Activated T-cell treated with anti-CD3 and anti-CD28 coated beads for 1 hour (primary cell): ENCODE measurements at places on chromosomes 16 and 17.
A peak's percentile ranks its signal among the peaks of the same experiment; 100 is the strongest.

DNA sequence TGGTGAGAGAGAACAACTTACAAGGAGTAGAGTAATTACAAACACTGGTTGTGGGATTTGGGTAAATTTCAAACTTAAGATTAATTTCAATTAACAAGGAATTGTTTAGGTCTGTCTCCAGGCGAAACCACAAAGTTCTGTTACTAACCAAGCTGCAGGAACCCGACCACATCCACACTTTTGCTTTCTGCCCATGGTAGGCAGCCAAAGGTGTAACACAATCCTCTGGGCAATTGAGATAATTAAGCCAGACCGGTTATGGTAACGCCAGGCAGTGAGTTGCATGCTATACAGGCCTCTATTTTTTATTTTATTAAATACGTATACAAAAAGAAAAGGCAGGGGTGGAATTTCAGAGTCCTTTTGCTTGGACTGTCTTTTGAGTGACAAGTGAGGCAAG is 12.0 kb downstream of the KCNJ2 start:
- no peak for DNase-seq

DNA sequence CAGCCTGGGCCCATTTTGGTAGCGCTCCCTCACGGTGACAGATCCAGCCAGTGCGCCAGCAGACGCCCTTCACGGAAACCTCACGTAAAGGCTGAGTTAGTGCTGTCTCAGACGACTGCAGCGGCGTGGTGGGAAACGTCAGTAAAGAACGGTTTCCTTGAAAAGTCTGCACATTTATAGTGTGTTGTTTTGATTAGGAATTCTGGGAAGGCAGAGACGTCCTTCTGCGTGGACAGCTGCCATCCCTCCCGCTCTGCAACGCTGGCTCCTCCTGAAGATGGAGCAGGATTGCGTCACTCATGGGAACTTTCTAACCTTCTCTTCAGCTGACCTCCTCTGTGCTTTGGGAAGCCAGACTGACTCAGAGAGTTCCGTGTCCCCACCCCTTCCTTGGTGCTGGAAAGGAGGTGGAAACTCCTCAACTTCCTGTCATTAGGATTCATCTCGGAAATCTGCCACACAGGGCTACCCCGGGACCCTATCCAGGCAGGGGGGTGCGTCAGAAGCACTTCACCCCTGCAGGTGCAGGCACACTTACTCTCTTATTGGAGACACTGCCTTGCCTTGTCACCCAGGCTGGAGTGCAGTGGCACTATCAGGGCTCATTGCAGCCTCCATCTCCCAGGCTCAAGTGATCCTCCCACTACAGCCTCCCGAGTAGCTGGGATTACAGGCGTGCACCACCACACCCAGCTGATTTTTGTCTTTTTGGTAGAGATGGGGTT is 24.3 kb upstream of the CRISPLD2 start:
- DNase-seq, result no peak

DNA sequence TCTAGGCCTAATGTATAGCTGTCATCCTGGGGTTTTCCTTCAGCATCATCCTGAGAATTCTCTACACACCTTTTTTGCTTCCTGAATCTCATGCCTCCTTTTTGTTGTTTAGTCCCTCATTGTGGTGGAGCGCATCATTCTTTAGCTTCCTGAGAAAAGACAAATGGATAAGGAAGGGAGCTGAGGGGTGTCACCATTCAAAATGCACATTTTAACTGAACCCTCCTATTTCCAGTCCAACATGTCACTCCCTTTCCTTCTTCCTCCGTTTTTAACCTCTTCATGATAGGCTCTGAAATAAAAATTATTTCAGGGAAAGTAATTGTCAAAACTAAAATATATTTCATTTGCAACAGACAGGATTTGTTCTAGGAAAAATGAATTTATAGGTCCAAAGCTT is 39.7 kb upstream of the GNAO1 start:
- no peak for DNase-seq

DNA sequence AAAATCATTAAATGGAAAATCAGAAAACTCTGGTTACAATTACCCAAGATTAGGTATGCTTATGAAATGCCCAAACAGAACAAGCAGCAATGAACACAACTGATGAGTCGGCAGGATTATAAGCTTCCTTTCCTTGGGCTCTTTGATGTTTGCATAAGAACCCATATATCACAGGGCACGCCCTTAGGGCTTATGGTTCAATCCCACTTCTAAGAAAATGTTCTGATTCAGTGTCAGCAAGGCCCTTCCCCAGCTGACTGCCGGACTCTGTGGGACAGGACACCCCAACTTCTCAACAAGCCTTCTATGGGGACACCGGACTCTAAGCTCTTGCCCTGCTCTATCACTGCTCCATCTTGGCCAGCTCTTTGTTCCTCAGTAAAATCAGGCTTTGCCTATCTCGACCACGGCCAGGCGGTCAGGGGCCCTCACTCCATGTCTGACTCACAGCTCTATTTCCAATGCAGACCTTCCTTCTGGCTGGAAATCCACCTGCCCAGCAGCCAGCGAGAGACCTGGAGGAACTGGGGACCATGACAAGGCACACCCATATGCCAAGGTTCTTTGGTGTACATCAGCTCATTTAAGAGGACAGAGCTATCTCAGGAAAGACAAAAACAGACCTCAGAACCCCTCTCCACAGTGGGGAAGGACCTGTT is 26.8 kb downstream of the LITAFD start:
- DNase-seq, result no peak

- DNase-seq, result no peak
Observed at GRCh38 chr16:64900019-64900418, 221.8 kb downstream of the CDH11 start.

GRCh38 chr16:79651363-79651762 is 50.8 kb upstream of the MAF start:
- DNase-seq, result no peak

- DNase-seq, result no peak
Observed at GRCh38 chr17:39919087-39919683, 750 bp upstream of the GSDMB start.

GRCh38 chr16:72480911-72481310 is 309.0 kb upstream of the PMFBP1 start:
- no peak for DNase-seq

DNA sequence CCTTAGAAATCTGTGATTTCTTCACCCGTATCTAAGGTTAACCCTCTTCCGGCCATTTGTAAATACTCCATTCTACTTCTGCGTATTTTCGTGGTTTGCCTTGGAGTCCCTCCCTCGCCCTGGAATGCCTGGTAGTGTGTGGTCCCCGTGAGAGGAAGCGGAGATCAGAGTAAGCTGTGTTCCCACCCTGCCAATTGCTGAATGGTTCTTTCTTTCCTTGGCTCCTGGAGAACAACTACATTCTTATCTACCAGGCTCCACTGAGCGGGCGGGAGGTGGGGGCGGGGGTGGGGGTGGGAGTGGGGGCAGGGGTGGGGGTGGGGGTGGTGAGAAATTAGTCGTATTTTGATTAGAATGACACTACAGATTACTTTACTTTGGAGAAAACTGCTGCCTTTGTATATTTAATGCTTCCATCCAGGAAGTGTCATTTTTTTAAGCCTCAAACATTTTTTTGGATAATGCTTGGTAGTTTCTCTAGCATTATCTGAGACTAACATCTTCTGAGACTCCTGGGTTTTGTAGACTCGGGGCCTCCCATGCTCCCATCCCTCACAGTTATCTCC is 20.9 kb upstream of the FASN start:
- no peak for DNase-seq

GRCh38 chr17:72683506-72684404 is 408.7 kb downstream of the SLC39A11 start:
- no peak for DNase-seq

- peak; percentile 80 for DNase-seq
Observed at GRCh38 chr17:65561452-65562205, at the start of gene AXIN2. TSS of gene AXIN2 (minus strand) at chr17:65561648. CDS start at chr17:65558620, 3,028 bp downstream.

GRCh38 chr16:68351463-68351862 is 40.6 kb downstream of the PRMT7 start:
- no peak for DNase-seq

- DNase-seq, result no peak
Observed at GRCh38 chr16:7380911-7381310, 48.3 kb downstream of the RBFOX1 start.

DNA sequence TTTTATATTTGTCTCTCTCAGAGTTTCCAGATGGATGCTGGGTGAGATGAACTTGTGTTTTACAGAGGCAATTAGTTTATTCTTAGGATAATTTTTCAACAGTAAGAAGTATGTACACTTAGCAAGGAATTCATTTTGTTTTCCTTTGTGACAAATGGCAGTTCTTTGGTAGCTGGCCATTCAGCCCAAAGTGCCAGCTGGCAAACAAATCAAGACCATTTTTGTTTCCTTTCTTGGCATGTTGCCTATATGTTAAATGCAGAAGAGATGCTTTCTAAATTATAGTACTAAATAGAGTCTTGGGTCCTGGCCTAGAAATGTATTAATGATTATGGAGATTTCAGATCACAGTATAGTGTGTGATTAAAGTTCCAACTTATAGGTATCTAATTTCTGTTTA is 337.1 kb downstream of the CNTNAP4 start:
- DNase-seq, result no peak

GRCh38 chr16:77238593-77238992 is 39.4 kb downstream of the SYCE1L start:
- DNase-seq, result no peak

- DNase-seq, result no peak
Observed at GRCh38 chr16:35398180-35398579, 1938.8 kb downstream of the TP53TG3F start.

DNA sequence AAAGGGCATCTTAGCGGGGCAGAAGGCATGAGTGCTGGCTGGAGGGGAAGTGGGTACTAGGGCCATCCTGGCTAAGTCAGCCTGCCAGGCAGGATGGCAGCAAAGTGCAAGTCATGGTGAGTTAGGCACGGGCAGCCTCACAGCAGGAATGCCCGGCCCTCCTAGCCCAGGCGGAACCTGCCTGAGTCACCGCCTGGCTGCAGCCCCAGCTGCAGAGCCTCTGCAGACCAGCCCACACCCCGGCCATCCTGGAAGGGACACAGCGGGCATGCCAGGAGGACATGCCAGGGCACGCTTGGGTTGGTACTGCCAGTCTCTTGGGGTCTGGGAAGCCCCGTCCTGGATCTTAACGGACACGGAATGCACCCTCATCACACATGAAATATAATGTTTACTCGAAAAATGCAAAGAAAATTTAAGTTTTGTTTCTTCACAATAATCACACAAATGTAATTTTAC is 5.0 kb upstream of the ALDH3A1 start:
- no peak for DNase-seq

- DNase-seq, result no peak
Observed at GRCh38 chr17:29570521-29570920, 2.0 kb downstream of the TP53I13 start.

GRCh38 chr17:62653826-62654761 is 26.6 kb downstream of the MRC2 start:
- DNase-seq, result no peak

- DNase-seq, result no peak
Observed at GRCh38 chr17:10836966-10837590, 809 bp downstream of the PIRT start.

GRCh38 chr17:49191917-49192741 is 18.2 kb downstream of the GNGT2 start:
- peak; percentile 95 for DNase-seq

GRCh38 chr16:16867973-16868372 is 489.0 kb downstream of the NPIPA7 start:
- DNase-seq, result no peak

GRCh38 chr17:63956296-63956920 is 16.3 kb downstream of the SCN4A start:
- DNase-seq, result no peak

GRCh38 chr17:62617894-62618472 is 9.5 kb upstream of the MRC2 start:
- no peak for DNase-seq

DNA sequence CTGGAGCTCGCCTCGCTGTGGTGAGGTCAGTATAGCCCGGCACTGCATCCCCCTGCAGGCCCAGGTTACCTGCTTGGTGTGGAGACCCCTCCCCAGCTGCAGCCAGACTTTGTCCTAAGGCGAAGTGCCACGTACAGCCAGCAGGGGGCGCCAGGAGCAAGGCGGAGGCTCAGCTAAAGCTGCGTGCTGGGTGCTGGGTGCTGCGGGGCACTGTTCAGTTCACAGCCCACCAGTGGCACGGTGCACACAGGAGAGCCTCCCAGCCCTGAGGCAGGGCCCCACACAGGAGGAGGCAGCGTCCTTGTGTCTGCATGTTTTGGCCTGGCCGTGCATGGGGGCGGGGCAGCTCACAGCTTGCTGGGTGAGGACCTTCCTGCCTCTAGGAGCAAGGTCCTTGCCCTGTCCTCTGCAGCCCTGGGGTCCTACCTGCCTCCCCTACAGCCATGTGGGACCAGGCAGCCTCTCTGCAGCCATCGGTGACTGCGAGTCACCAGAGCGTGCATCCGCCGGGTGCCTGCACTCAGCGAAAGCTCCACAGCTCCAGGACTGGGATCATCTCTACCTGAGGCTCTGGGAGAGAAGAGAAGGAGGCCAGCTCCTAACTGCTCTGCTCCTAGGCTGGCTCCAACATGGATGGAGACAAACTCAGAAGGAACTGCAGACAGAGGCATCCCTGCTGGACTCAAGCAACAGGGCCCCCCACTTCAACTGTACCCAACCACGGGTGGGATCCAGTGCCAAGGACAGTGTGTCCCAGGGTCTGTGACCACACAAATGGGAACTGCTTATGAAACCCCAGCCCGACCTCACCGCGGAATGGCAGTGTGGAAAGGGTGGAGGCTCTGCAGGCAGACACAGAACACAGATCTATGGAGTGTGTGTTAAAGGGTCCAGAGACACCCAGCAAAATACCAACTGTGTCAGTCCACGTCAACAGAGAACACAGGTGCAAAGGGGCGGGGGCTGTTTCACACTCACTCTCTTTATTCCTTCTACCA is 19.0 kb downstream of the SLC7A5 start:
- peak; percentile 73 for DNase-seq

- no peak for DNase-seq
Observed at GRCh38 chr17:32355649-32356377, 5.9 kb downstream of the ZNF207 start.

DNA sequence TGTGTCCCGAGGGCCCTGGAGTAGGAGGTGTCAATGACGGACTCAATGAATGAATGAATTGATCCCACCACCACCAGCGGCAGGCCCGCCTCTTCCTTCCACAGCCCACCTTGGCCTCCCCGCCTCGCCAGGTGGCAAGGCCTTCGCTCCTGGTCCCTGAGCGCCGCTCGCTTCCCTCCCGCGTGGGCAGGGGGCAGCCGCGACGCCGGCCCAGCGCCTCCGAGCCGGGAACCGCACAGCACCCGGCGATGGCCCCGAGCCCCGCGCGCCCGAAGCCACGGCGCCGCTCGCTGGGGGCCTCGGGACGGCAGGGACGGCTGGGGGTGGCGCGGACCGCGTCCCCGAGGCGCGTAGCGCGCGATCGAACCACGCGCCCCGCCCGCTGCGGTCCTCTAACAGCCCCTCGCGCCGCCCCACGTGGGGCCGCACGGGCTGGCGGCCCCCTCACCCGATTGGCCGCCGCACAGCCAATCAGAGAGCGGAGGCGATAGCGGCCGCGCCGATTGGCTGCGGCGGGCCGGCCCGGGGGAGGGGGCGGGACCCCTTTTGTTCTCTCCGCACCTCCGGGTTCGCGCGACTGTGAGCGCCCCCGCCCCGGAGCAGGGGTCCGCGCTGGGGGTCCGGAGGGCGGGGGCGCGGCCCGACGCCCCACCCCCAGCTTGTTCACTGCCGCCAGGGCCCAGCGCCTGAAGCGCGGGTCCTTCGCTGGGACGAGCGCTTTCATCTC is 31.4 kb downstream of the ACTG1 start:
- DNase-seq, result peak; percentile 51
